ENCODE measurements at places on chromosomes 6 and 20.

- peak; percentile 73 for DNase-seq
These were observed 93.3 kb upstream of the RNF24 start for GRCh38 chr20:4108495-4109306.

GRCh38 chr20:45672765-45673164 lies 2.7 kb upstream of the WFDC11 start:
- DNase-seq = no peak

- no peak for DNase-seq
These were observed 16.3 kb downstream of the RAD21L1 start for GRCh38 chr20:1242099-1242498.

DNA sequence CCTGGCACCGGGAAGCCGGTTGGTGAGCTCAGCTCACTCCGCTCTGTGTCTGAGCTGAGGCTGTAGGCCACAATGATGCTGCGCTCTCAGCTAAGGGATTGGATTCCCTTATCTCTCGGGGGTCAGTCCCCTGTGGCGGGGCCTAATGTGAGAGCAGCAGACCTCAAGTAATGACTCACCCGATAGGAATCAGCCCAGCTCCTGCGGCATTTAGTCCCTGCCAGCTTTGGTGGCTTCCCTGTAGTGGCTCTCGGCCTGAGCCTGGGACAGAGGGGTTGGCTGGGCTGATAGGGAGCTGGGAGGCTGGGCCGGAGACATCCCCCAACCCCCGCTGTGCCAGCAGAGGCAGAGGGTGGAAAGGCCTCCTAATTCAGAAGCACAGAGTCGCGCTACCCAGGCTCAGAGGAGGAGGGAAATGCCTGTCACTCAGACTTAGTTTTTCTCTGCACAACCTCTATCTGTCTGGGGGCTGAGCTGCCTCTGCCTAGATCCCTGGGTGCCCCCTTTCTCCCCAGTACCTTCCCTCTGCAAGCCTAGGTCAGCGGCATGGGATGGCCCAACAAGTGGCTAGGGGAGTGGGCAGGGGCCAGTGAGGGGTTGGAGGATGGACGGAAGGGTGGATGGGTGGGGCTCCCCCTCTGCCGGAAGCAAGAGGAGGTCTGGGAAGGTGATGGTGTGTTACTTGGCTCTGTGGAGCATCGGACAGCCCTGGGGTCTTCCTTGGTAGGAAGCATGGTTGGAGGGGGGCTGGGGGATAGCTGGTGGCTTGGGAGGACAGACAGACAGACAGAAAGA lies 92.2 kb downstream of the CDH22 start:
- DNase-seq = no peak

- DNase-seq = no peak
These were observed 4.7 kb upstream of the ZNF341 start for GRCh38 chr20:33727115-33727479.

DNA sequence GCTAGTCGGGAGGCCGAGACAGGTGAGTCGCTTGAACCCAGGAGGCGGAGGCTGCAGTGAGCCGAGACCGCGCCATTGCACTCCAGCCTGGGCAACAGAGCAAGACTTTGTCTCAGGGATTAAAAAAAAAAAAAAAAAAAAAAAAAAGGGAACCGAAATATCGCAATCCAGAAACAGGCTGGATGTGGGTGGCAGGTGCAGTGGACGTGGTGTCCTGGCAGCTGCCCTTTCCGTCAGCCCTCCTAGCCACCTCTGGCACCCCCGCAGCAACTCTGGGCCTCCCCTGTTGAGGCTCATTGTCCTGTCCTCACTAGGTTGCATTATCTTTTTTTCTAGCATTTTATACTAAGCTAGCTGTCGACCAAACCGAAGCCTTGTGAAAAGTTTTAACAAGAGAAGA lies 113.5 kb downstream of the DTNBP1 start:
- DNase-seq = no peak

- no peak for DNase-seq
These were observed 71.7 kb downstream of the SNX5 start for GRCh38 chr20:17896771-17897369.

- no peak for DNase-seq
These were observed 45.6 kb downstream of the BTBD9 start for GRCh38 chr6:38593998-38594665.

GRCh38 chr6:142845624-142846458 lies 99.1 kb downstream of the HIVEP2 start:
- DNase-seq = peak; percentile 39

- DNase-seq = no peak
These were observed 21.2 kb upstream of the BNIP5 start for GRCh38 chr6:36357872-36358225.

DNA sequence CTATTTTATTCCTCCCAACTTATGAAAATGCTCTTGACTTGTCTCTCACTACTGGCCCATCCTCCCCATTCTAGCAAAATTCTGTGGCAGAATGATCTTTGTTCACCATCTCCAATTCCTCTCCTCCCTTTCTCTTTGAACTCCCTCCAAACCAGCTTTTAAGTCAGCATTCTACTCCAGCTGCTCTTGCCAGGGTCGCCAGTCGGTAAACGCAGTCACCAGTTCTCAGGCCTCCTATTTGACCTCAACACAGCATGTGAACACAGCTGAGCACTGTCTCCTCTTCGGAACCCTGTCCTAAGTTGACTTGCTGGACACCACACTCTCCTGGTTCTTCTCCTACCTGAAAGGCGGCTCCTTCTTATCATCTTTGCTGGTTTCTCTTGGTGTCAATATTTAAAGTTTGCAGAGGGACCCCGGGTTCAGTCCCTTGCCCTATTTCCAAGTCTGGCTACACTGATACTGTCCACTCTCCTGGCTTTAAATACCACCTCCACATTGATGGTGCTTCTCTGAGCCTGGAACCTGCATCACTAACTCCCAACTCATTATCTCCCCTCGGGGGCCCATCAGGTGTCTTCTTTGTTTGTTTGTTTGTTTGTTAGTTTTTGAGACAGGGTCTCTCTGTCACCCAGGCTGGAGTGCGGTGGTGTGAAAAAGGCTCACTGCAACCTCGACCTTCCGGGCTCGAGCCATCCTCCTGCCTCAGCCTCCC lies 27.4 kb downstream of the GDAP1L1 start:
- no peak for DNase-seq

- no peak for DNase-seq
These were observed 7.4 kb downstream of the ACSS2 start for GRCh38 chr20:34883809-34884208.
